LoVo (cell line): ENCODE measurements at places on chromosomes 16 and 17.

DNA sequence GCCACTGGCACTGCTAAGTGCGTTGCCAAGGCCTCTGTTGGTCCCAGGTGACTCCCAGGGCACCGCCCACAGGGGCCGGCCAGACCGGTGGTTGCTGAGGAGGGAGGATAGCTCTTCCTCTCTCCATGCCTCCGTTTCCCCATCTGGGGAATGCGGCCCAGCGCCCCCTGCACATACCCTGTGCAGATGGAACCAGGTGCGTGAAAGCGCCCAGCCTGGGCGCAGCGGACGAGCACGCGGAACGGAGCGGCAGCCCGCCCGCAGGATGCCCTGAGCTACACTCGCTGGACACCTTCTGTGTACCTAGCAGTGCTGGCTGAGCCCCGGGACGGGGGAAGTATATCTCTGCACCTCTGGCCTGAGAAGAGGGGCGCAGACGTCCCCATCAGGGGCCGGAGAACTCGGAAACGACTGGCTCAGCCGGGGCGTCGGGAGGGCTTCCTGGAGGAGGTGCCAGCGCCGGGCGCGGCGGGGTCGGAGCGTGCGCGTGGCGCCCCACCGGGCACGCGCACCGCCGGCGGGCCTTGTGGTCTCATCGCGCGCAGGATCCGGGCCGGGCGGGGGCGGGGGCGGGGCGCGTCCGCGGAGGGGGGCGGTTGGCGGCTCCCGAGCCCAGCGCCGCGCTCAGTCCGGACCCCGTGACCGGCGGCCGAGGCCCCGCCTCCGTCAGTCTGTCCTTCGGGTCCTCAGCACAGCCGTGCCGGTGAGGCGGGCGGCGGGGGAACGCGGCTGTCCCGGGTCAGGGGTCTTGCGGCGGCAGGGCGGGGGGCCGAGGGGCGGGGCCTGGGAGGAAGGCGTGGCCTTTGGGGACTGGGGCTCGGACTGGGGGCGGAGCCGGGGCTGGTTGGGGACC is at the start of the genes CCDC78 and HAGHL:
TSS of gene CCDC78 (minus strand) at position 6 of the 853 bp plus-strand sequence. CDS start 76 bp downstream, outside the sequence.
TSS of gene HAGHL (plus strand) at position 669 of the 853 bp plus-strand sequence. CDS start 404 bp downstream, outside the sequence.
- peak; percentile 52 for DNase-seq

DNA sequence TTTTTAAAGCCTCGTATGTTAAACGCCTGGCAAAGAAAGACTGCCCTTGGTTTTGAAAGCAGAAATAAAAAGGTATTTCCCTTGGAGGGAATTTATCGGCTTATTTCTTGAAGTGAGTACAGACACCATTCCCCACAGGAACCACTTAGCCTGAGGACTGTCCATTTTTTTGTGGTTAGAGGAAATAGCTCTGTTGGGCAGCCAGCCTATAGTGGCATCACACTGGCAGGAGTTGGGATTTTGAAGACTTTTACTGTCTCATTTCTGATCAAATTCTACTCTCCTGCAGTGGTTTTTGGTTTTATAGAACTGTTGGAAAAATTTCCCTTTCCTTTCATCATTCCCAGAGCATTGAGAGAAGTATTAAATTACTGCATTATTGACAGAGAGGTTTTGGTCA is 34.1 kb upstream of the CDC6 start:
- no peak for DNase-seq

- no peak for DNase-seq
Observed at GRCh38 chr17:32648450-32648849, 161.7 kb downstream of the CDK5R1 start.

GRCh38 chr16:81006211-81006812 is 373 bp downstream of the CMC2 start:
- peak; percentile 71 for DNase-seq

- DNase-seq = no peak
Observed at GRCh38 chr16:14351647-14352046, 278.4 kb downstream of the PARN start.

DNA sequence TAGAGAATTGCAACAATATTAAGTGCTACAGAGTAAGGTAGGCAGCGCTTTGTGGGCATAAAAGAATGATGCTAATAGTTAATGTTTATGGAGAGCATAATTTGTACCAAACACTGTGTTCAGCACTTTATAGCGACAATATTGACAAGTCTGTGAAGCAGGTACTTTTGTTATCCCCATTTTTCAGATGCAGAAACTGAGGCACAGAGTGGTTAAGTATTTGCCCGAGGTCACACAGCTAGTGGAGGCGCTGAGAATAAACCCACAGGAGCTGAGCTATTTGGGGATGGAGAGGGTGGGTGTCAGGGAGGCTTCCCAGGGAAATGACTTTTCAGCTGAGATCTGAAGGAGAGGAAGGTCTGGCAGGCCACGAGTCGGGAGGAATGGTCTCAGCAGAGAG is 39.4 kb downstream of the TMEM186 start:
- DNase-seq = no peak

DNA sequence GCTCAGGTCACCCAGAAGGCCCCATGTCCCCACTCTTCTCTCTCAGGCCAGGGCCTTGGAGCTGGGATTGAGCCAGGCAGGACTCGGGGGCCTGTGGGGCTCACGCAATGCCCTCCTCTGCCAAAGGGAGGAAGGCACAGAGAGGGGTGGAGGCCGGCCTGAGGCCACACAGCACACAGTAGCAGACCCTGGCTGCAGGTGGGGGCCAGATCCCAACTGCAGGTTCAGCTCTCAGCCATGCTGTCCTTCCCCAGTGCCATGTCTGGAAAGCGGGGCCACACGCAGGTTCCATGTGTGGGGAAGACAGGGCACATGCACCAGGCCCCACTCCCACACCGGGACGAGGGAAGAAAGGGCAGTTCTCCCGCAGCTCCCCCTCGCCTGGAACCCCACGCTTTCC is 33.3 kb upstream of the ZFPM1 start:
- DNase-seq = no peak

GRCh38 chr17:44820631-44821212 is 9.4 kb downstream of the GJC1 start:
- peak; percentile 70 for DNase-seq

DNA sequence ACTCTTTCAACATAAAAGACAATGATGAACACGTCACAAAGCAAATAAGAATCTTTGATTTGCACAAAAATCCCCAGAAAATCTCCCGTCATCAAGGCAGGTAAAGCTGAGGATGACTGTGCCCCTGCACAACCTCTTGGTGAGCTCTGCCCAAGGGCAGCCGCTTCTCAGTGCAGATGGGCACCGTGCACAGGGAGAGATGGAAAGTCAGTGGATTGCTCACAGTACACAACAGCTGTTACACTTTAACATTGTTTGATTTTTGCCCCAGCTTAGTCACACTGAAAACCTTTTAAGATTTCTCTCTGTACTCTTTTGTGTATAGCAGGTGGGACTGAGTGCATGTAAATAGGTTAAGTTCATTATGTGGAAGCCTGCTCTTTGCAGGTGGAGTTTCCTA is 104.2 kb downstream of the CDK5R1 start:
- no peak for DNase-seq

DNA sequence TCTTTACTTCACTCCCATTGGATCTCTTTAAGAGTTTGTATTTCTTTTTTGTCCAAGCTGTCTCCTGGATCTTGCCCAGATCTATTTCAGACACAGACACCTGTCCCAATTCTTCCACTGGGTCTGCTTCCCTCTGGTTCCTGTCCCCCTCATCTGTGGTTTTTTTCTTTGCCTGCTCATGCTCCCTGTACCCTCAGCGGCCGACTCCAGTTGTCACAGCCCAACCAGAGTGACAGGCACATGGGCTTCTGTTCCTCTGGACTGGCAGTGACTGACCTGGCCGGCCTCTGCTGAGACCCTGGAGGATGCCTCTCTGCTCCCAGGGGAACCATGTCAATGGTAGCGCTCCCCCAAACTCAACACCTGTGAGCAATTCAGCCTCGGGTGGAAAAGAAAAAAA is 142.6 kb downstream of the WSCD1 start:
- no peak for DNase-seq

GRCh38 chr16:53434377-53435065 is at the start of gene RBL2:
Gene RBL2, plus strand, starts transcription at chr16:53434471. Its CDS starts 86 bp downstream, at chr16:53434557.
- peak; percentile 84 for DNase-seq

GRCh38 chr17:60592750-60593149 is 7.2 kb upstream of the PPM1D start:
- no peak for DNase-seq

GRCh38 chr17:82865274-82865673 is 25.5 kb upstream of the ZNF750 start:
- DNase-seq = no peak

GRCh38 chr17:75370286-75370915 is 35.1 kb downstream of the GRB2 start:
- no peak for DNase-seq

DNA sequence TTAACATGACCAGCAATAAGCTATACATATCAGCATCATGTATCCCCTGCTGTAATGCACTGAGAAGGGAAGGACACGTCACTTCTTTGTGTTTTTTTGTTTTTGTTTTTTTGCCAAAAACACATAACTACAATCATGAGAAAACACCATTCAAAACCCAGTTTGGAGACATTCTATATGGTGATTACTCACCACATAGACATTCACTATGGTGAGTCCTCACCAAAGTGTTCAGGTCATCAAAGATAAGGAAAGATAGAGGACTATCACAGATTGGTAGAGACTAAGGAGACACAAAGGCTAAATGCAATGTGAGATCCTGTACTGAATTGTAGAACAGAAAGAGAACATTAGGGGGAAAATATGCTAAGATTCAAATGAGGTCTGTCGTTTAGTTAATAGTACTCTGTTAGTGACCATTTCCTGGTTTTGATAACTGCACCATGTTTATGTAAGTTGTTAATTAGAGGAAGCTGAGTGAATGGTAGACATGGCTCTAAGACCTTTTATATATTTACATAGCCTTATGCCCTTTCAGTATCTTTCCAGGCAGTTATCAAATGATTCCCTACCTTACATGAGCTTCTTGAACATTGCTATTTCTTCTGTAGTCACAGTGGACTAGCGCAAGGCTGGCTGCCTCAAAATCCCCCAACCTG is 46.6 kb downstream of the PIK3R5 start:
- no peak for DNase-seq

DNA sequence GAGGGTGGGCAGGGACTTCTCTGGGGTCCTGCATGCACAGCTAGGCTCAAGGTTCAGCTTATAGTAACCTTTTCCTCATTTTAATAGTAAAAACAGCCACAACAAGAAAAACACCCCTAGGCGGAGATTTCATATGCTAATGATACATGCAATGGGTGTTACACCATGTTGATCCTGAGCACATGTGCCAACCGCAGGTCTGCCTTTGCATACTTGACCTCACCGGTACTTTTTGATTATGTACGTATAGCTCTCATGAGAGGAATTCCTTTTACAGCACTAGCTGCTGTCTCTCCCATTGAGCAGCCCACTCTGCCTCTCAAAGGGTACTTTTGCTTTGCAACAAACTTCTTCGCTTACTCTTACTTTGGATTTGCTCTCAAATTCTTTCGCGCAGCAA is 1.9 kb downstream of the KRTAP4-8 start:
- no peak for DNase-seq

DNA sequence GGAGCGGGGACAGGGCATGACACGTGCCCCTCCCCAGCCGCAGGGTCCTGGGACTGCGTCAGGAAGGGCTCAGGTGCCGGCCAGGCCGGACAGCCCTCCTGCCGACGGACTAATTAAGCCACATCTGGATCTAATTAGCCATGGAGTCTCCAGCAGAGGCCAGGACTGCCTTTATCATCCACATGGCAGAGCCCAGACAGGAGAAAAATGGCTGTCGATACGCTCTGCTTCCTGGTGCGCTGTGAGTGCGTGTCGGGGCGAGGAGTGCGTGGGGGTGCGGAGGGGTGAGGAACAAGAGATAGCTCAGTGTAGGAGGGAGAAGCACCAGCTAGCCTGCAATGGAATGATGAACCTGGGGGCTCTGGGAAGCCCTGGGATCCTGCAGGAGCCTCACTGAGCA is 218.8 kb downstream of the IRF8 start:
- DNase-seq = no peak

DNA sequence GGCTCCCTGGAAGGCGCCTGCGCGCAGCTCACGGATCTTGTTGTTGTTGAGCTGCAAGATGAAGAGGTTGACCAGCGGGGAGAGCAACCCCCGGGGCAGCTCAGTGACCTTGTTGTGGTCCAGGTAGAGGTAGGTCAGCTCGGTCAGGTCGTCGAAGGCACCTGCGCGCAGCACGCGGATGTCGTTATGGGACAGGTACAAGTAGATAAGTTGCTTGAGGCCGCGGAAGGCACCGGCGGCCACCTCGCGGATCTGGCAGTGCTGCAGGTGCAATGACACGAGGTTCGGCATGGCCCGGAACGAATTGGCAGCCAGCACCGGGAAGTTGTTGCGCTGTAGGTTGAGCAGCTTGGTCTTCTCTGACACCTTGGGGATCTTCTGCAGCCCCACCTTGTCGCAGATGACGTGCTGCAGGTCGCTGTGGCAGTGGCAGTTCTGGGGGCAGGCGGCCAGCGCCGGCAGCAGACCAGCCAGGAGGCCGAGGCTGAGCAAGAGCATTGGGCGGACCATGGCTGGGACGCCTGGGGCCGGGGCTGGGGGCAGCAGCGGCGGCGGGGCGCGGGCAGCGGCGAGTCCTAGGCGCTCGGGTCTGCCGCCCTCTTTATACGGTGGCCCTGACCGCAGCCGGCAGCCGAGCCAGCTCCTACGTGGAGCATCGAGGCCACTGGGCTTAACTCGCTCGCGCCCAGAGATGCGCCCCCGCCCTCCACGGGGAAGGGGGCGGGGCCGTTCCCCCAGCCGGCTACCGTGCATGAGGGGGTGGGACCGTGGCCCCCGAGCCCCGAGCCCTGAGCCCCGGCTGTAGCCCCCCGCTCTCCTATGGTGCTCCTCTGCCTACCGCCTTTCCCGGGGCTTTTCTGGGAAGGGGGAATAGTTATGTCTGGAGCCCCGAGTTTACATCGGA is at the start of gene CHAD:
TSS of gene CHAD (minus strand) at position 577 of the 904 bp plus-strand sequence. CDS start at position 510, 67 bp downstream.
- no peak for DNase-seq

GRCh38 chr16:57127836-57128235 is 35.5 kb downstream of the CPNE2 start:
- DNase-seq = no peak

- DNase-seq = no peak
Observed at GRCh38 chr16:82452004-82452756, 174.6 kb upstream of the CDH13 start.

GRCh38 chr16:67678354-67679023 is 11.9 kb downstream of the C16orf86 start:
- DNase-seq = no peak

DNA sequence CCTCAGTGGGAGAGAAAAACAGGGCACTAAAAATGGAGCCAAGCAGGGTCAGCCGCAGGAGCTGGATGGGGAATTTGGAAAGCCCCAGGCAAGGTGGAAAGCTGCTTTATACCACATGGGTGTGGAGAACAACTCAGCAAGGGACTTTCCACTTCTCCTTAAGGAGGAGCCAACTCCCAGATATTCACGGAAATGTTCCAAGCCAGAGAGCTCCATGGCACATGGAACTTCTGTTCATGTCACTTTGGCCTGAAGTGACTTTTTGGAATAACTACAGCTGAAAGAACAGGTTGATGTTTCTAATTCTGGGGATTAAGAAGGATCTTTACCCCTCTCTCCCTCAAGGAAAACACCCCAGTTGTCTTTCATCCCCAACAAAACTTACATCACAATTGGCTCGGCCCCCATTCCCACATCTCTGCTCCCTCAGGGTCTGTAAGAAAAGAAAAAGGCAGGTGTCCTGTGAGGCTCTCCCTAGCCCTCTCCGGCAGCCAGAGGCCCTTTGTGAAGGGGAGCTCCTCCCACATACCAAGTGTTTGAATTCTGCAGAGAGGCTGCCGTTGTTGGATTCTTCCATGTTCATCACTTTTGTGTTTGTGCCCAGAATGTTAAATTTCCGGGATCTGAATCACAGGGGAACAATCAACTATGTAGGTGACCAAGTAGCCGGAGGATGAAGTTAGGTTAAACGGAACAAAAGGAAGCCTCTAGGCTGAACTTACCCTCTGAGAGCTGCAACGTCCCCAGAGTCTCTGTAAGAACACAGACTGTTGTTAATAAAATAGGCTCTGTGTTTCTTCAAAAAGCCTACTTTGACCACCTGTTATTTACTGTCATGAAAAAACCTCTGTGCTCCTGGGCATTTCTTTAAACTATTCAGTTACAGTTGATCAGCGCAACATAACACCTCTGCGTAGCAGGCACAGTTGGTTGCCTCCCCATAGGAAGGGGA is 41.0 kb downstream of the STAT5A start:
- DNase-seq = no peak
